ENCODE measurements at places on chromosomes 13 and 19. TPM values are rescaled to one million over a fixed set of nuclear protein-coding genes. Genes with fewer than 3 reads are reported as not detected.

The C2CD4C gene
- polyA plus RNA-seq = 1.1 TPM

The SKA3 gene
- polyA plus RNA-seq = 10.6 TPM

The WDFY2 gene
- polyA plus RNA-seq = 13.2 TPM

The PRRG2 gene
- 8.5 TPM for polyA plus RNA-seq

The EFNB2 gene
- 149 TPM for polyA plus RNA-seq

The CEACAM8 gene
- polyA plus RNA-seq = 0.21 TPM

The LGALS7B gene
- polyA plus RNA-seq = 1.4 TPM

The MEIOSIN gene
- polyA plus RNA-seq = not detected

The CEACAM20 gene
- polyA plus RNA-seq = not detected

The VWA8 gene
- 23.8 TPM for polyA plus RNA-seq

The LYPD4 gene
- not detected for polyA plus RNA-seq

The TUBA3C gene
- polyA plus RNA-seq = not detected

The ZNF443 gene
- polyA plus RNA-seq = 12.8 TPM

The TUBGCP3 gene
- polyA plus RNA-seq = 32.5 TPM

The TPTE2 gene
- polyA plus RNA-seq = 0.35 TPM

The CCL25 gene
- not detected for polyA plus RNA-seq

The ZSWIM4 gene
- polyA plus RNA-seq = 6.8 TPM

The MAP1S gene
- 25.6 TPM for polyA plus RNA-seq

The GPR180 gene
- 8.6 TPM for polyA plus RNA-seq
